ENCODE measurements at places on chromosomes 12 and 14.
A peak's percentile ranks its signal among the peaks of the same experiment; 100 is the strongest.

DNA sequence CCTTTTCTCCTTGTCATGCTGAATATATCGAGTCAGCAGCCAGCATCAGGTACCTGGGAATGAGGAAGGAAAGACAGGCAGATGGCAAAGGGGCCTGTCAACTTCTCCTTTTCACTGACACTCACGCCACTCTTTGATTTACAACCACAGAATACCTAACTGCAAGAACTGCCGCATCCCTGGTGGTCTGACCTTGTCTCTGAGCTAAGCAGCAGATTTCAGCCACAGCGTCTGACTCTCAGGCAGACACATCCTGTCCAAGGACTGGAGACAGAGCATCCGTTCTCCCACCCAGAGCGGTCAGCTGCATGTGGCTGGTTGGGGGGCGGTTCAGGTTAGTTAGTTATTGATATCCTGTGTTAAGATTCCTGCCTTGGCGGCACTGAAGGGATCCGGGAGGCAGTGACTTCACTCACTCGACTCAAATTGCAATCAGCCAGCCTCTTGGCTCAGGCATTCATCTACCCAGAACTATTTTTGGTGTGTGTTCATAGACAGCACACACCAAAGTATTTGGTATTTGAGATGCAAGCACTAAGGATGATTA lies 11.2 kb upstream of the MAP1LC3B2 start:
- peak; percentile 41 for DNase-seq

DNA sequence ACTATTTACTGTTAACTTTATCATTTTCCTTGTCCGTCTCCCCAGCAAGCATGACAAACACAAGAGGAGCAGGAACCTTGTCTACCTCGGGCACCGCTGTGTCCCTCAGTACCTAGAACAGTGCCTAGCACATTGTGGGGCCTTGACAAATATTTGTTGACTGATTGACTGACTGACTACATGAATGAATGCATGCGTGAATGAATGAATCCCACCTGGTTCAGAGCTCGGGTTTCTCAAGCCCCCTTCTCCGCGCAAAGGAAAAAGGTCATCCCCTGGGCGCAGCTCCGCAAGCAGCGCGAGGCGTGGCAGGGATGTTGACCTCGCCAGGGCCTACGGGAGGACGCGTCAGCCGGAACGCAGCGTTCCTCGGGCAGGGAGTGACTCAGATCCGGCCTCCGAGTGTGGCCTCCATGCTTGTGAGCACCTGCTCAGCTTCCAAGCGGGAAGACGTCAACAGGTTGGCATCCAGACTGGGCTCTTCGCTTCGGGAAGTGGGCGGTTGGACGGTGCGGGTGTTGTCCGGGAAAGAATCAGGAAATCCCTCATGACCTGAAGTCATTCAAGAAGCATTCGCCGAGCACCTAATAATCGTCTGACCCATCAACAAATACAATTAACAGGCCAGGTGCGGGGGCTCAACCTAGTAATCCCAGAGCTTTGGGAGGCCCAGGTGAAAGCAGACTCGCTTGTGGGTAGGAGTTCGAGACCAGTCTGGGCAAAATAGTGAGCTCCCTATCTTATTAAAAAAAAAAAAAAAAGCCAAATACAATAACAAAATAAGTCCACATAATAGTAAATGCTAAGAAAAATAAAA lies 13.9 kb upstream of the UBC start:
- no peak for DNase-seq

DNA sequence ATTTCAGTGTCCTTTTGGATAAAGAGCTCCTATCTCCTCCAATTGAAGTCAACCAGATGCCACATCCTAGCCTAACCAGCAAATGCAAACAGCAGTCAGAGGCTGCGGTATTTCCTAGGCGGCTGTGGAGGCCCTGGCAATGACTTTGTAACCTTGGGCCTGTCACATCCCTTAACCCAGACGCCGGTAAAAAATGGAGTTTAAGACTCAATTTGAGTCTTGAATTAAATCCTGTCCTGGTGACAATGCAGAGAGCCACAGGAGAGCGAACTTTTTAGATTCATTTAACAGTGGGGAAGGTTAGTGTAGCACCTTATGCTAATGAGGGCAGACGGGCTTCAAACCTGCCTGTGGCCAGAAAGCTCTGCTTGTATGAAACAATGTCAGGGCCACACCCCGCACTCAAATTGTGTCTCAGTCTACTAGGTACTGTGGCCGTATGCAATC lies 1.3 kb downstream of the C12orf75 start:
- DNase-seq = no peak

GRCh38 chr14:100571837-100572236 lies 15.4 kb downstream of the BEGAIN start:
- DNase-seq = no peak

DNA sequence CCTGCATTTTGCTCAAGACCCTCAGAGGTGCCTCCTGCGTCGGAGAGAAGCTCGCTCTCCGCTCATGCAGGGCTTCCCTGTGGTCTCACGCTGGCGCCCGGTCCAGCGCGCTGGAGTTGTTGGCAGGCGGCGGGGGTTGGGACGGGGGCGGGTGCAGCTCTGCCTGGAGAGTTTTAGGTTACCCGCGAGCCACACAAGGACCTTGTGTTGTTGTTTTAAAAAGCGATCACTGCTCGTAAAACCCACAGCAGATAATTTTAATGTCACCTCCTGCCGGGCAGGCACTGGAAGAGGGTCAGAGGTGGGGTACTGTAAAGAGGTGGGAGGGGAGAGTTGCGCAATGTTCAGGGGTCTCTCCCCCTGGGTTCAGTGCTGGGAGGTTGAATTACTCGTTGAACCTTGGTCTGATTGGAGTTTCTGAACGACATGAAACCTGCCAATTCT lies 850 bp downstream of the SMOC1 start:
- DNase-seq = peak; percentile 21

DNA sequence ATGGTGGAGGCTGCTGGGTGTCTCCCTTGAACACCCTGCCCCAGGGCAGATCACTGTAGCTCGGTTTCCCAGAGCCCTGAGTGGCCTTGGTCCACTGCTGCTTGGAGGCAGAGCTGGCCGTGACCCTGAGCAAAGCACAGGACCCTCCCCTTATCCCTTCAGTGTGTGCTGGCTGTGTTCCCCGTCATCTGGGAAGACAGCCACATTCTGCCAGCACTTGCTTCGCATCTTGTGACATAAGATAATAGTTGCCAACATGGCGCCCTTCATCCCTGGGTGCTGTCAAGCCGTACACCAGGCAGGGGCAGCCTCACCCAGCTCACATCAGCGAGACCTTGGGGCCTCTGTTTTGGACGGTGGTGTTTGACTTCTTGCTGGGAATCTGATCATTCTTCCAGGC lies 12.1 kb upstream of the ALDH2 start:
- no peak for DNase-seq

DNA sequence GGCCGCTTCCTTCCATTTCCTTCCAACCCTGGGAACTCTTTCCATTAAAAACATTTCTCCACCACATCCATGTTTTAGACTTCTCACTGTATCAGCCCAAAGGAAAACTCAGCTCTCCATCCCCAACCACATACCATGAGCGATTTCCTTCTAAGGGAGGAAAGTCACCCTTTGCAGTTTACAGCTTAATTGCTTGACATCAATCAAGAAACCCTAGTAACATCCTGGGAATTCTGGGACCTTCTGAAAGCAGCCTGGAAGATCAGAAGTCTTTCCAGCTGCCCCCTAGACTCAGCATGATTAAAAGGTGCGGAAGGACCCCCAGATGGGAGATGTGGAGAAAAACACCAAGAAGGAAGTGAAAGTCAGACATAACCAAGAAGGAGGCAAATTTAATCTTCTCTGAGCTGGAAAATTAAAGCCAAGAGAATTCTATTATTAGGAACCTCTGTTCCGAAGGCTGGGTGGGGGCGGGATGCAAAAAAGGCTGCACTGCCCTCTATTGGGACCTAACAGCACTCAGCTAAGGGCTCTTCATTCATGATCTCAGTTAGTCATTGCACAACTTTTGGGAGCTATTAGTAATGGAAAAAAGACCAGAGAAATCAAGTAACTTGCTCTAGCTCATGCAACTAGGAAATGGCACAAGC lies 73.3 kb upstream of the PLXNC1 start:
- peak; percentile 46 for DNase-seq

- no peak for DNase-seq
Measured at GRCh38 chr14:104593710-104594136, 10.8 kb downstream of the TMEM179 start.

DNA sequence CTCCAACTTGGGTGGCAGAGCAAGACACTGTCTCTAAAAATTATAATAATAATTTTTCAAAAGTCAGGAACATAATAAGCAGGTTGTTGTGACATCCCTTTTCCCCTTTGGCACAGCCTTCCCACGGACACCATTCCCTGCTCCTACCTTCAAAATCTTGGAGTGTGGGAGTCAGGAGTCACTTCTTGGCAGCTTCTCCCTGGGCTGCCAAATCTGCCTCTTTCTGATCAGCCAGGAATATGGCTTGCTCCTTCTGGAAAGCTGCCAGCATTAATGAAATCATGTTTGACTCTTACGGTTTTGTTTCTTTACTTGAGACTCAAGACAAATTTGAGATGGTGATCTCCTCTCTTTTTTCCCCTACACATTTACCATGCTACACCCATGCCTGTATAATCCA lies 391.4 kb upstream of the SYT1 start:
- no peak for DNase-seq

GRCh38 chr14:76957224-76957891 lies 71.2 kb downstream of the IRF2BPL start:
- DNase-seq = no peak

GRCh38 chr14:104799244-104800014 lies 1.5 kb upstream of the ZBTB42 start:
- peak; percentile 69 for DNase-seq

DNA sequence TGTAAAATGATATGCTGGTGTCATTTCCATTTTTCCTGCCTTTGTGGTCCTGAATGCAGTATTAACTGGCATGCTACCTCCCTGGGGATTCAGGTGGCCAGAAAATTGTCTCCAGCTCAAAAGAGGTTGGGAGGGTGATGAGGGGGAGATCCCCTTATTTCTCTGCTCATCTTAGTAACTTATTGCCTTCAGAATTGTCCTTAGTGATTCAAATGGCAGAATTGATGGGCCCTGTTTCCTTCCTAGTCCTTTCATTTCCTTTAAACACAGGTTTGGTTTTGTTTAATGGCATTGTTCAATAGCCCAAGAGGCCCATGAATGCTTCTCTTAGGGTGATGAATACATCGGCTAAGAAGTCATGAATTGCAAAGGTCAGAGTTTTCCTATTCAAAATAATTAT lies 207.0 kb downstream of the SLC41A2 start:
- DNase-seq = no peak

DNA sequence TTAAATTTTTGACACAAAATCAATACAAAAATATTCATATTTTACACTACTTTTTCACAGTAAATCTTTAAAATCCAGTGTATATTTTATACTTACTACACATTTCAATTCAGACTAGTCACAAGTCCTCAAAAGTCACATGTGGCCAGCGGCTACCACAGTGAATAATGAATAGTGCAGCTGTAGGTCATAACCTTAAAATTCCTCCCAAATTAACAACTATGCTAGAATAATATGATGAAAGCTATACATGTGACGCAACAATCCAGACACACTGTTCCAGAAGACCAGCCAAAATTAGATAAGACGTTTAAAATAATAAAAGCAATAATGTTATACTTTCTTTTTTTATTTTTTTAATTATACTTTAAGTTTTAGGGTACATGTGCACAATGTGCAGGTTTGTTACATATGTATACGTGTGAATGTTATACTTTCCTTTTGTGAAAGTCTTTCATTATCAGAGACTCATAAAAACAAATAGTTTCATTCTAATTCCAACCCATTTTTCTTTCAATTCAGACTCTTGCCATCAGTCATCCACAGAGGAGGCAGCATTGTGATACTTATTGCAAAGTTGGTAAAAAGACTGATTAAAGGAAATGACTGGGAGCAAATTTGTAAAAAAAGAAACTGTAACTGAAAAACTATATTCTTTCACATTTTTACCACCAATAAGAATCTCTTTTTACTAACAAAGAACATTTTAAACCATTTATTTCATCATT lies 67.0 kb downstream of the C2CD5 start:
- no peak for DNase-seq

GRCh38 chr12:38389614-38390013 lies 73.0 kb downstream of the ALG10B start:
- DNase-seq = no peak

- no peak for DNase-seq
Measured at GRCh38 chr14:93316716-93317115, 16.1 kb downstream of the BTBD7 start.

GRCh38 chr12:48185181-48185919 lies 1.9 kb downstream of the CCDC184 start:
- DNase-seq = peak; percentile 13

DNA sequence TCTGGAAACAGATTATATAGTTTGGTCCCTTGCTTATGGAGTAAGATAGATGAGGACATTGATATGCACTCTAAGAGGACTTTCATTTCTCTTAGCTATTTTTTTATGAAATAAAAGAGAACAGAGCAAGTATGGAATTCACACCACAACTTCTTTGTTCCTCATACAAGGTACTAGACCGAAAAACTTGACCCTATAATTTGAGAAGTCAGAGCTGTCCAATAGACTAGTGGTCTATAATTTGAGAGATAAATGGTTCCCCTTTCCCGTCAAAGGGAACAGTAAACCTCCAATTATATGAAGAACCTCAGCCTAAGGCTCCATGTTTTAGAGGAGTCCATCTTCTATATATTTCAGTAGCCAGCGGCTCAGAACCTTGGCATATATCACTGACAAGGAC lies 58.5 kb upstream of the HIF1A start:
- no peak for DNase-seq

GRCh38 chr14:50830044-50830931 lies 674 bp downstream of the NIN start:
- peak; percentile 88 for DNase-seq

GRCh38 chr12:116227811-116228210 lies 49.7 kb downstream of the MED13L start:
- no peak for DNase-seq

DNA sequence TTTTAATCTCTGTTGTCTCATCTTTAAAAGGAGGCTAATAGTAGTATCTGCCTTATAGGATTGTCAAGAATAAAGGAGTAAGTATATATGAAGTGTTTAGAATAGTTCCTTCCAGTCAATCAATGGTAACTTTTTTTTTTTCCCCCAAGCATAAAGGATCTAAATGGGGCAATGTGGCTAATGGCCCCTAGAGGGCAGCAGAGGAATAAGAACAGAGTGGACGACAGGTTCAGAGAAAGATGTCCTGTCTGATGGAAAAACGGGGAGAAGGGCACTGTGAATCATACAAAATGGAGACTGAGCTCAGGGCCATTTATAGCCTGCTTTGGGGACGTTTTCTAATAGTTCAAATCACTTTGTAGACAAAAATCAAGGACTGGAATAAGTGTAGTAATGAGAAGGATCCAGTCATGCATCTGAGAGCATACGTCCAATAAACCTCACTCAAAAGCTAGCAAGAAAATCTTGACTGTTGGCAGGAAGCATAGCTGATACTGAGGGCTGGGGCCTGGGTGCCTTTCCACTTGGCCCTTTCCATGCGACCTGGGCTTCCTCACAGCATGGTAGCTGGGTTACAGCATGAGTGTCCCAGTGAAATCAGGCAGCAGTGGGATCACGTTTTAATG lies 51.3 kb downstream of the IFNG-AS1 start:
- DNase-seq = peak; percentile 55
